ENCODE measurements at places on chromosomes 7 and 10.

DNA sequence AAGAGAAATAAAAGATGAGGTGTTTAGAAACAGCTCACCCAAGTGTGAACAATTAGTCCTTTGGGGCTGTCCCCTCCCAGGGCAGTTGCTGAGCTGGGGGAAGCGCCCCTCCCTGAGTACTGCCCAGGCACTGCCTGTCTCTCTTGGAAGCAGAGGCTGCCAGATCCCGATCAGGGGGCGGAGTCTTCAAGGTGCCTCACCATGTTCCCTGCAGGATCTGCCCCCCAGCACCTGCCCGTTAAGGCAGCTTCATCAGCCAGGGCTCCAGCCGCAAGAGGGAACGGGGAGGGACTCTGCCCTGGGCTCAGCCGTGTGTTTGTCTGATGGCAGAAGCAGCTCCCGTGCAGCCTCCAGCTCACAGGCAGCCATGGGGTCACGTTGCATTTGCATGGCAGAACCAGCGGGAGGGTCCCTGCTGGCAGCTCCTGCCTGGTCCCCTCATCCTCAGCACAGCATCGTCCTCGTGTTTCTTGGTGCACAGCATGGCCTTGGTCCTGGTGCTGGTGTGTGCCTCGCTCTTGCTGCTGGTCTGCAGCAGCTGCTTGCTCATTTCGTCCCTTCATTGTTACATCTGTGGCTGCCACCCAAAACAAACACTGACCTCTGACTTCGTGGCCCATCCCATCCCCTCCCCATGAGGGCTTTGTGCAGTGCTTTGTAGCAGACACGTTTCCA is 10.7 kb upstream of the DPYSL4 start:
- no peak for DNase-seq

DNA sequence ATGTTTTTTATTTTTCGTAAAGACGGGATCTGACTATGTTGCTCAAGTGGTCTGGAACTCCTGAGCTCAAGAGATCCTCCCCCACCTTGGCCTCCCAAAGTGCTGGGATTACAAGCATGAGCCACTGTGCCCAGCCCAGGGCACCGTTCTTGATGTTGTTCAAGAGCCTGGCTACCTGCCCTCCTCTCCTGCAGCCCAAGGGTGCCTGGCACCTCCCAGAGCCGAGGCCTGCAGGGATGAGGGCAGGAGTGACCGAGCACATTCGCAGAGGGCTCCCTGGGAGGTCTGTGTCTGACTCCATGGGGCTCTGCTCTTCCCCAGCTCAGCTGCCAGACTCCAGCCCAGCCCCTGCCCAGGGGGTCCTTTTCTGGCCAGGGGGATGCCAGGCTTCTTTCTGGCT is 15.4 kb downstream of the SH2B2 start:
- no peak for DNase-seq

DNA sequence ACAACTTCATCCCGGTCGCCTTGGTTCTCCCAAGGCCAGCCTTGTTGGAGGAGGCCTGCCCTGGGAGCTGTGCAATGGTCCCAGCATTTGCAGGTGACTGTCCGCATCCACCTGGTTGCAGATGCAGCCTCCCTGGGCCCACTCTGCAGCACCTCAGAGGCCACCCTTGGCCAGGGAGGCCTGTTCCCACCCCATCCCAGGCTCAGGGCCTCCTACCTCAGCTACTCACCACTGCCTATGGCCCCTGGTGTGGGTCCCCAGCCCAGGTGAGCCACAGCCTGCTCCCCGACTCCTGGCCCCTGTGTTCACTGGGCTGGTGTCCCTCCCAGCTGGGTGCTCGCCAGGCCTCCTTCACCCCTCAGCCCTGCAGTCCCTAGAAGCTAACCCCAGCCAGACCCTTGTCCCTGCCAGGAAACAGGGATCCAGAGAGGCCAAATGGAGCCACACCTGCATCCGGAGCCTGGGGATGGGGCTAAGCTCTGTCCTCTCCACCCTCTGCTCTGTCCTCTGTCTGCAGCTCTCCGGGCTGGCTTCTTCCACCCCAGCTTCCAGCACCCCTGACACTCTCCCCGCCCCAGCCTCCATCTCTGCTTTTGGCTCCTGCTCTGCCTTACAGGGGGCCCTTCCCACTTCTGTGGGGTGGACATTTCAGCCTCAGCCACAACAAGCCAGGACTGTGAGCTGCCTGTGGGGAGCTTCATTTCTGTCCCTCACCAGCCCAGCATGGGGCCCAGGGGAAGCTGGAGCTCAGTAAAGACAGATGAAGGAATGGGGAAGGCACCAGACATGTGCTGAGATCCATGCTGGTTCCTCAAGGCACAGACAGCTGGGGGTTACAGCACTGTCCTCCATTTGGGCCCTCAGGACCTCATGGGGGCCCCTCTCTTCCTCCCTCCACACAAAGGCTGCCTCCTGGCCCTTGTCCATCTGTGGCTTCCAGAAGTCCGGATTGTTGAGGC is 35.6 kb upstream of the ANTXRL start:
- DNase-seq: no peak

DNA sequence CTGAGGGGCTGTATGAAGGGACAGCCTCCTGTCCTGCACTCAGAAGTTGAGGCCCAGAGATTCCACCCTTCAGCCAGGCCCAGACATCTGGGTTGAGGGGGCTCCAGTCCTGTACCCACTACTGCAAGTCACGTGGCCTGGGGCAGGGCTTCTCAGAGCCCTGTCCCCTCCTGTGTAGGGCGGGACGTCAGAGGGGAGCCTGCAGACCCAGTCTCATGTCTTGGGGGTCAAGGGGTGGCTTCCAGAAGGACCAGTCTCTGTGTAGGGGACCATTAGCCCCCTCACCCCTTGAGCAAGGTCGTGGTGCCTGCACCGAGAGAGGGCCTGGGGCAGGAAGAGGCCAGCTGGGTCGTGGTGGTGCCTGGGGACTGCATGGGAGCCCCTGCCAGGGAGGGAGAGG is 593 bp upstream of the PILRA start:
- no peak for DNase-seq

- DNase-seq: no peak
Measured at GRCh38 chr7:132545756-132546155, 30.5 kb downstream of the PLXNA4 start.

- no peak for DNase-seq
Measured at GRCh38 chr10:19966751-19967150, 150.5 kb downstream of the PLXDC2 start.

DNA sequence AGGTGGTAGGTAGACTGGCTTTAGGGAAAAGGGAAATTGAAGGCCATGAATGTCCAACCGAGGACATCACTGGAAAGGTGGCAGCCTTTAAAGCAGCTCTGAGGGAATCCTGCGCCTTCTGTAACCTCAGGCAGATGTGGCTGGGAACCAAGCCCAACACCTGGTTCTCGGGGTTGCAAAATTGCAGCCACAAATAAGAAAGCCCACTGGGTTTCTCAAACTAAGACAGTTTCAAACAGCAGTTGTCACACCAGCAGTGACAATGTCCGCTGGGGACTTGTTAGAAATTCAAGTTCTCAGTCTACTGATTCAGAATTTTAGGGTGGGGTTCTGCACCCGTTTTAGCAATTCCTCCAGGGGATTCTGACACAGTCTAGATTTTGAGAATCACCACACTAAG is 42.7 kb upstream of the STEAP1B start:
- DNase-seq: no peak

- DNase-seq: no peak
Measured at GRCh38 chr7:121027761-121028669, 39.5 kb downstream of the CPED1 start.

DNA sequence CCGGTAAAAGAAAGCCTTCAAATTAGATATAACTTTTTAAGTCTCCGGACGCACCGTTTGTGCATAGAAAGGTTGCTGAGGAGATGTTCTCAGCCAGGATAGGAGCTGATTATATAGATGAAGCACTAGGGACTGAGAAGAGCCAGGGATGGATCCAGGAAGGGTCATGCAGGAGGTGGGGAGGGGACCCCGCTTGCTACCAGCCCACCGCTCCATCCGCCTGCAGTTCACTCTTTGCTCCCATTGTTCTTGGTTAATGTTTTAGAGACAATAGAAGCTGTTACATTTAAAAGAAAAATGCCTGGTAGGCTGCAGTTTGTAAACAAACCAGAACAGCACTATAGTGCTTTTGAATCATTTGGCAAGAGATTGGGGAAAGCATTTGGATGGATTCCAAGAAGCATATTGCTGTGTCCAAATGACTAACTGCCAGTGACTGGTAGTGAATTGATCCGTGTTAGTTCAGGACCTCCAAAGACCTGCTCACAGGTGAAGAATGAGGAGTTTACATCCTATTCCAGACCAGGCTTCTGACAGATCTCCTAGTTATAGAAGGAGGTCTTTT is 175.9 kb upstream of the TAC1 start:
- DNase-seq: no peak

Measured in hematopoietic multipotent progenitor cell treated with erythropoietin and hydrocortisone succinate and interleukin-3 and kit ligand, for 8 days (in vitro differentiated cells).